ENCODE measurements at places on chromosomes 12 and 14.
A peak's percentile ranks its signal among the peaks of the same experiment; 100 is the strongest.

GRCh38 chr14:70168406-70168805, 20.3 kb downstream of the SLC8A3 start:
- no peak for DNase-seq

DNA sequence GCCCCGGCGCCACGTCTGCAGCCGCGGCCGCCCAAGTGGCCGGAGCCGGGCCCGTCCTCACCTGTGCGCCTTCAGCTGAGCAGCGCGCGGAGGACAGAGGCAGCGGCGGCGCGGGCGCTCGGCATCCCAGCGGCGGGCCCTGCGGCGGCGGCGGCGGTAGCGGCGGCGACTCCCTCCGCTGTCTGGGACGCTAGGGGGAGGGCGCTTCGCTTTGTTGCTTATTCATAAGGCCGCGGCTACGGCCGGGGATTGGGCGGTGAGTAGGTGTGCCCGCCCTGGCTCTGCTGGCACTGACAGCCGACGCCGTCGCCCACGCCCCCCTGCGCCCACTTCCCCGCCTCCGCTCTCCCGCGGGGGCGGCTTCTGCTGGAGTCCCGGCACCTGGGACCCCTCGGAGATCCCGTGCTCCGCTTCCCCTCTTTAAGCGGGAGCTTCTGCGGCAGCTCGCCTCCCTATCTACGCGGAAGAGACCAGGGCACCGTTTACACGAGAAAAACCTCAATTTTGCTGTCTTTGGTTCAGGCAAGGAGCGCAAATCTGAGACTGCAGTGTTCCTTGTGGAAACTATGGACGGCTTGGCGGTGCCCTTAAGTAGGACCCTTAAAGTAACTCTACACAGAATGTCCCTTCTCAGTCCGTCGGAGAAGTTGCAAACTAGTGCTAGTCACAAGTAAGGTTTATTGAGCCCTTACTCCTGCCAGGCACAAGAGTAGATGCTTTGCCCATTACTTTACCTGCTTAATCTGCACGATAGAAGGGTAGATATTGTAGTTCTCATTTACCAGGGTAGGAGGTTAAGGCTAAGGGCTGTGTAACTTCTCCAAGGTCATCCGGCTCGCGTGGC, at the start of gene ARMH4:
Gene ARMH4 (minus strand): TSS at position 200 of the 844 bp plus-strand sequence. CDS start 12,855 bp downstream, outside the sequence.
- peak; percentile 28 for DNase-seq

GRCh38 chr14:23406244-23406643, 1.8 kb downstream of the MYH6 start:
- no peak for DNase-seq

DNA sequence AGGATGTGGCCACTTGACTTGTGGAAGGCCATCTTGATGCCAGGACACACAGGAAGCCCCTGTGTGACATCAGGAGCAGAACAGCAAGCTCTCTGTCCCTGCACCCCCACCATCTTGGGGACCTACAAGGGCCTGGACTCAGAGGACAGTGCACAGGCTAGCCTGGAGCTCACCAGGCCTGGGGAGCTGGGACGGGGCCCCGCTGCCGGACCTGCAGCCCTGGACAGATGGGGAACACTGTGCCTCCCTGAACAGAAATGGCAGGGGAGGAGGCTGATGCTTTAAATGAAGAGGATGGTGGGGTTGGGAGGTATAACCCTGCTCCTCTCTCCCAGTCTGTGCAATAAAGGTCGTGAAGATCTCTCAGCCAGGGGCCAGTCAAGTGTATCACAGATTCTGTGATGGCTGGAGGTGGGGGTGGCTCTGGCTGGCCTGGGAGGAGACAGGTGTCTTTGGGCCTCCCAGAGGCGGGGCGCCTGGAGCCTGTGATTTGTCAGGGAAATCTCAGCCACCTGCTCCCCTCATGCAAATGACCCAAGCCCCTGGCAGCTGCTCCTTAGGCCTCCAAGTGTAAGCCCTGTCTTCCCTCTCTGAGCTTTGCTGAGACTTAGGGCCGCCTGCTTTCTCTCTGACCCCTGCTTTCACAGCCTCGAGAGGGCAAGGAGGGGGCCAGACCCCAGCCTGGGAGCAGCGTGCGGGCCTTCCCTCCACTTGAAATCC, 1.1 kb upstream of the GNB3 start:
- no peak for DNase-seq

DNA sequence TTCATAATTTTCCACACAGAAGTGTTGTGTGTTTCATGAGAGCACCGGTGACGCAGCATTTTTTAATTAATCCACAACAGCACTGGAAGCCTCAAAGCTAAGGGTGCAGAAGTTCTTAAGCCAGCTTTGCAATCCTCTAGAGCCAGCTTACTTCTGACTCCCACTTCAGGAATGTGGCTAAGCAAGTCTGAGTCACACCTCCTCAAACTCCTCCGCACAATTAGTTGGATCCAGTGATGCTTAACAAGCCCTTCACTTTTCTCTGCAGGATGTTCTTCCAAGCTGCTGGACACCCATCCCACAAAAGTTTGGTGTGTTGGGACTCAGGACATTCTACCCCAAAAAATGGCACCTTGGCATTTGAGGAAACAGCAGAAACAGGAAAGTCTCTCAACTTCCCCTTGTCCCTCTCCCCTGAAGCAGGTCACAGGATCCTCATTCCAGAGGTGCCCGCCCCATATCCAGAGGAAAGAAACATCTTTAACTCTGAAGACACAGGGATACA, 210.0 kb downstream of the PPM1H start:
- no peak for DNase-seq

GRCh38 chr12:56657416-56658379, 11.9 kb upstream of the ATP5F1B start:
- no peak for DNase-seq

- DNase-seq = no peak
Measured at GRCh38 chr14:95537298-95538089, 2.6 kb downstream of the GLRX5 start.

- no peak for DNase-seq
Measured at GRCh38 chr12:6110006-6110405, 14.5 kb downstream of the VWF start.

DNA sequence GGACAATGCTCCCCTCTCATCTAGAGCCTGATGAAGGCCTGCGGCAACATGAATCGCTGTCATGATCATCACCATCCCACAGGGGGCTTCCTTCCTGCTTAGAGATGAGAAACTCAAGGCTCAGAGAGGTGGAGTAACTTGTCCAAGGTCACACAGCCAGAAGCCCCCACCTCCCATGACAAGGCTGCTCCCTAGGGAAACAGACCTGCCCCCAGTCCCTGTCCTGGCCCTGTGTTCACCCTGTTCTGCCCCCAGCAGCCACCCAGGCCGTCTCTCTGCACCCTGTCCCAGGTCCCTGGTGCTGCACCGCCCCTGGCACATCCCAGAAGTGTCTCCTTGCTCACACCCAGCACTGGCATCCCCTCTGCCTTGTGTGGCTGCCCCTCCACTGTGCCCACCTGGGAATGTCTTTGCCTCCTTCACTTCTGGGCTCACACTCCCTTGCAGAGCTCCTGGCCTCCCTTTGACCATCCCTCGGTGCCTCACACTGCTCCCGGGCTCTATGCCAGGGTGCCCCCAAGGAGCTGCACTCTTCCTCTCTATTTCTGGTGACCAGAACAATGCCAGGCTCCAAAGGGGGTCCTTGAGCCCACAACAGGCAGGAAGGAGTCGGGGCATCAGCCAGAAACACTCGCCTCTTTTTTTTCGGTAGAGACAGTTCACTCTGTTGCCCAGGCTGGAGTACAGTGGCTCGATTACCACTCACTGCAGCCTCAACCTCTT, 70.5 kb downstream of the BCL11B start:
- DNase-seq = no peak

- no peak for DNase-seq
Measured at GRCh38 chr14:77589099-77589498, 27.3 kb downstream of the SPTLC2 start.
